ENCODE measurements at places on chromosomes 6 and 20. TPM values are rescaled to one million over a fixed set of nuclear protein-coding genes. Genes with fewer than 3 reads are reported as not detected.

Gene SEL1L2
- total RNA-seq, result not detected

DNA sequence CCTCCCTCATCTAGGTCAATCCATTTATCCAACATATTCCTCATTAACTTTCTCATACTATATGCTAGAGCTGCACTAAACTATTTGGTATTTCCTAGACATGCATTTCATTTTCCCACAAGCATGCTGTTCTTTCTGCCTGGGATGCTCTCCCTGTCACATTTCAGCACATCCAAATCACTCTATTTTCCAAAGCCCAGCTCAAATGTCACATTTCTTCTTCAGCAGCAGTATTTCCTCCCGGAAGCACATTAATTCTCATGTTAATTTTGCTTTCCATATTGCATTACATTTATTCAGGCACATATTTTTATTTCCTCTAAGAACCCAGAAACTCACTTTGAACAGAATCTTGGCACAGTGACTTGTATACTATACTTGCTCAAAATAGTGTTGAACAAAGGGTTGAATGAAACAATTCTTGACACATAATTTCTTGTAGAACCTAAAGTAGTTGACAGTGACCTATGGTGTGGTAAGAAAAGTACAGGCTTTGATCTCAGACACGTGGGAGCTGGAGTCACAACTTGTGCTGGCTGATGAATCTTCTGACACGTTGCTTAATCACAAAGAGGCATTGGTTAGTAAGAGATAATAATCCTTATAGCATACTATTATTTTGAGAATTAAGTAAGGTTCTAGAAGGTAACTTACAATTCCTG, 30.8 kb upstream of the CD2AP start:
- DNase-seq, result no peak

- no peak for DNase-seq
These were observed 145.3 kb upstream of the TENT5A start for GRCh38 chr6:81897793-81898192.

- DNase-seq, result peak; percentile 21
These were observed 289.9 kb downstream of the CD109 start for GRCh38 chr6:73985891-73986290.

DNA sequence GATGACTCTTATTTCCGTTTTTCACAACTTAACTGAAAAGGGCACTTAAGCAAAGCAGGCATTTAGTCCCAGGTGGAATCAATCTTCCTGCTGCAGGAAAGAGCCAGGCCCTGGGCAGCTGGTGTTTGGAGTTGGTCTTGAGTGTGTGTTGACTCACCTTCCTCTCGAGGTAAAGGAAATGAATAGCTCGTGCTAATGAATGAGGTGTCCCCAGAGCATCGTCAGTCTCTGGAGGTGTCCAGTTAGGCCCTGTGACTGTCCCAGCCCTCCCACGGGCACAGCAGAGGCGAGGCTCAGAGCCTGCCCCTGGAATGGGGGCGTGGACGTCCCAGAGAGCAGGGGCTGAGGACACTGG, 277.7 kb downstream of the NRN1 start:
- DNase-seq, result peak; percentile 75

- no peak for DNase-seq
These were observed 60.5 kb upstream of the EXOC2 start for GRCh38 chr6:753486-753885.

DNA sequence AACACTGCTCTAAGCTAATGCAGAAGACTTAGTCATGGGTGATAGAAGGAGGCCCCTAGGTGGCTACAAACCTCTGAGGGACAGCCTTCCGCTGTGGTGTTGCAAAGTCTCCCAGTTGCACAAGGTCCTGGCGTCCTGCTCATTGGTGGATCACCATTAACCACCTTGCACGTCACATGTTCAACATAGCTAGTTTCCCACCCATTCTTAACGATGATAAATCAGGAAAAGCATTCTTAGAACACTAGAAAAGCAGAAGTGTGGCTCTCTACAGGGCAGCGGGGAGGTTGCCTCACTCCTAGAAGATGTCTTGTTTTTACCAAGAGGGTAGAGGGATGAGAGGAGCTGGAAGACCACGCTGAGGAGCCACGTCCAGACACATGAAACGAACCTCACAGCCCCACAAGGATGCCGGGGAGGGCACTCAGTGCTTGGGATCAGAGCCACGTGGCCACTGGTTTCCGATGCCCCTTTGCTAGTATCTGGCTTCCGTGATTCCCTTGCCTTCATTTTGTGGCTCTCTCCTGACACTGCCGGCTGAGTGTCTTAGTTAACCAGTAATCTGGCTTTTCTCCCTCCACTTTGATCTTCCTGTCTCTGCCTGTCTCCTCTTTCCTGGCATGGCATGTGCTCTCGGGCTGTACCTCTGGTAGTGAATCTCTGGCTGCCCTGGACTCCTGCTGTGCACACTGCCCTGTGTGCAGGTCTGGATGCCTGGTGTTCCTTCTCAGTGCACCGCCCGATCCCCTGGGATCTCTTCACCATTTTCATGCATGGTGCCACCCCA, 91.4 kb upstream of the NEDD9 start:
- no peak for DNase-seq

GRCh38 chr6:31114970-31115849, 610 bp downstream of the PSORS1C1 start:
- DNase-seq, result no peak

DNA sequence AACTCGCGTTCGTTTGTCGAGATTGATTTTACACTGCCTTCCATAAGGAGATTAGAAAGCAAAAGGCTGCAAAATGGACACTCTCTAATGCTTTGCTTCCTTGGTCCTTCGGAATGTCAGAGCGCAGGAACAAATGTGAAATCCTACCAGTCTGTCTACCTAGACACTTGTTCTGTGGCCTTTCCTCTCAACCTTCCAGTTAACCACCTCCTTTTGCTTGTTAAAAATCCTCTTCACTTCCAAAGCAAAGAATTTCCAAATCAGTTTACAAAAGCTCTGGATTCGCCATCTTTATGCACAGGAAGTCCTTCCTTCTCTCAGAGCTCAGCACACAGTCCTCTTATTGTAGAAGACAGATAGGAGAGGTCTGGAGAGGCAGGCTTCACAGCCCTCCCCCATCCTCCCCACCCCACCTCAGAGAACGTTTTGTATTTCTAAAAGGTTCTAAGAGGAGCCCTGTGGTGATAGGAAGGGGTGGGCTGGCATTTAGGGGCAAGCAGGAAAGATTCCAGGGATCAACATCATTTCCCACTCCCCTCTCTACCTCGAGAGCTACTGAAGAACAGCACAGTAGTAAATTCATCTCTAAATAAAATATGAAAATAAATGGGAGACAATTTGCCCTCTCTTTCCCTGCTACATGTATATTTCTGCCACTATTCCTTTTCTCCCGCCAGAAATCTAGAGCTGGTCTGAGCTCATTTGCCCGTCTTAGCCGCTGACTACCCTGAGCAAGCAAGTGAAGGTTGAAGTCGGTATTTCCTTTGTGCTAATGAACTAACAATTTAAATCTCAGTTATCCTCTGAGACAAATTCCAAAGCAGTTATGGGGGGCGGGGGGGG, 18.9 kb downstream of the TFAP2A start:
- no peak for DNase-seq

Gene PPIL6
- total RNA-seq, result 2.8 TPM
